Kidney (tissue), 22 donors: ENCODE measurements at places on chromosomes 5 and 9.

- DNase-seq, result no peak
Measured at GRCh38 chr5:115558388-115558956, 13.9 kb upstream of the FEM1C start.

GRCh38 chr5:85671223-85671970 is 946.3 kb upstream of the COX7C start:
- peak; percentile 2 for DNase-seq

- no peak for DNase-seq
Measured at GRCh38 chr5:24163091-24163490, 481.7 kb downstream of the CDH10 start.

DNA sequence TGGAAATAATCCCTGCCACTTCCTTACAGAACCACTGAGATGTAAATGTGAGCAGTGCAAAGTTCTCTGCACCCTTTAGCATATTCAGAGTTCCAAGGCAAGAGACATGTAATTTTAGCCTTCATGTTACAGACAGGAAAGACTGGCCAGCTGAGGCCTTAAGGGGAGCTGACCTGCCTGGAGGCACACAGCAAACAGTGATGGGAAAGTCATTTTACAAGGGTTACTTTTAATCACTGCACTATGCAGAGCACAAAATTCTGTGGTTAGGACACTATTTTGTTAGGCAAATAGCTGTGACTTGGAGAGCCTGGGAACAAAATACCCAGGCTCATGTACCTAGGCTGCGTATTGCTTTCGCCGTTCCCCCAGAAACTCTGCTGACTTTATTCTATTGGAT is 30.2 kb upstream of the TNIP1 start:
- no peak for DNase-seq

GRCh38 chr9:94895668-94896067 is 169.2 kb downstream of the AOPEP start:
- no peak for DNase-seq

DNA sequence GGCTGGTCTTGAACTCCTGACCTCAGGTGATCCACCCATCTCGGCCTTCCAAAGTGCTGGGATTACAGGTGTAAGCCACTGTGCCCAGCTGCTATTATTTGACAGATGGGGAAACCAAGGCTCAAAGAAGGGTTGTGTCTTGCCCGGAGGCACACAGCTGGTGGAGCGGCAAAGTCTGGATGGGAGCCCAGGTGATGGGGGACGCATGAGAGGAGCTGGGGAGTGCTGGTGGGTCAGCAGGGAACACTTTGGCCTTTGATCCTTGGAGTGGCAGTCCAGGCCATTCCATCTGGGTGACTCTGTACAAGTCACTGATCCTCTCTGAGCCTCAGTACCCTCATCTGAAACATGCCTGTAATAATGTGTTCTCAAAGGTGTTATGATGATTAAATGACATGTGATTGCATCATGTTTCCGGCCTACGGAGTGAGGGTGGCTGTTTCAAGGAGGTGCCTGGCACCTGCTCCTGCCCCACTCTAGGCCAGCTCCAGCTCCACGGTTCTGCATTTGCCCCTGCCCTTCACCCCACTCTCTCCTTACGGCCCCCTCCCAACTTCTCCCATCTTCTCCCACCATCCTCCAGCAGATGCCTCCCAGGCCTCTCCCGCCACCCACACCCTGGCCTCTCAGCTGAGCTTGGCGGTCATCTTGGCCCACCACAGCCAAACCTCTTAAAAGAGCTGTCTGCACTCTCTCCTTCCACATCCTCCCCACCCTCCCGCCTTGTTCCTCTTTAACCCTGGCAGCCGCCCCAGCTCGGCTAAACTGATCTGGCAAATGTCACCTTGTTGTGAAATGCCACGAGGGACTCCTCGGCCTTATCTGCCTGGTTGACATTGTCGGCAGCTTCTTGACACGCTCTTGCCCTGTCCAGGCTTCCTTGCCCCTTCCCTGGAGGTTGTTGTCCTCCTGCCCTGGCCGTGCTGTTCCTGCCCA is 5.5 kb upstream of the DBN1 start:
- peak; percentile 16 for DNase-seq

GRCh38 chr5:171388816-171389168 is 1.1 kb downstream of the NPM1 start:
- DNase-seq, result no peak

DNA sequence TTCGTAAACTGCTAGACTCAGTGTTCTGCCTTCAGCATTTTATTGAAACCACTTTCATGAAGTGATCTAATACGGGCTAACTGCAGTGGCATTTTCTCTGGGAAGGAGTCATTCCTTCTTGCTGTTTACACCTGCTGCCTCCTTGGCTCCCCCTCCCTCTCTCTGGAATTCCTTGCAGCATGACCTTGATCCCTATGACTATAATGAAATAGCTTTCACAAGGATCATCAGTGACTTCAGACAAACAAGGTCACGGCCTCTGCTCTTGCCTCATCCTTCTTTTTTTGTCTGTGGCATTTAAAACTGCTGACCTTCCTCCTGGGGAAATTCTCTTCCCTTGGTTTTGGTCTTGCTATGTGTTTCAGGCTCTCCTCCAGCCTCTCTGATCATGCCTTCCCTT is 90.2 kb downstream of the ZNF462 start:
- DNase-seq, result no peak

DNA sequence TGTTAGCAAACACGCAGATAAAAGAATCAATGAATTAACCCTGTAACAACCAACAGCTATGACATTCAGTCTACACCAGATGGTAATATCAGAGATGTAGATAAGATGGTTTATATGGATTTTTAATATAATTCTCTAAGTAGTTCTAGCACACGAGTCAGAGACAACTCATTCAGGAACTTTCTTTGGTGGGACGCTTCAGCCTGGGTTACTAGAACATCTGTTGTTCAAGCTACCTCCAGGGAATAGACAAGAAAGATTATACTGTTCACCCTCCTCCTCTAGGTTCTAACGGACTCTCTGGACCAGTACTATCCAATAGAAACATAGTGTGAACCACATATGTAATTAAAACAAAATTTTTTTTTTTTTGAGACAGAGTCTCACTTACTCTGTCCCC is 73.8 kb downstream of the RAPGEF1 start:
- no peak for DNase-seq

GRCh38 chr9:126088336-126088735 is 238.3 kb upstream of the MVB12B start:
- DNase-seq, result peak; percentile 3

GRCh38 chr5:90488791-90489190 is 14.1 kb downstream of the POLR3G start:
- DNase-seq, result no peak

- no peak for DNase-seq
Measured at GRCh38 chr5:8686707-8687106, 817.8 kb downstream of the MTRR start.

DNA sequence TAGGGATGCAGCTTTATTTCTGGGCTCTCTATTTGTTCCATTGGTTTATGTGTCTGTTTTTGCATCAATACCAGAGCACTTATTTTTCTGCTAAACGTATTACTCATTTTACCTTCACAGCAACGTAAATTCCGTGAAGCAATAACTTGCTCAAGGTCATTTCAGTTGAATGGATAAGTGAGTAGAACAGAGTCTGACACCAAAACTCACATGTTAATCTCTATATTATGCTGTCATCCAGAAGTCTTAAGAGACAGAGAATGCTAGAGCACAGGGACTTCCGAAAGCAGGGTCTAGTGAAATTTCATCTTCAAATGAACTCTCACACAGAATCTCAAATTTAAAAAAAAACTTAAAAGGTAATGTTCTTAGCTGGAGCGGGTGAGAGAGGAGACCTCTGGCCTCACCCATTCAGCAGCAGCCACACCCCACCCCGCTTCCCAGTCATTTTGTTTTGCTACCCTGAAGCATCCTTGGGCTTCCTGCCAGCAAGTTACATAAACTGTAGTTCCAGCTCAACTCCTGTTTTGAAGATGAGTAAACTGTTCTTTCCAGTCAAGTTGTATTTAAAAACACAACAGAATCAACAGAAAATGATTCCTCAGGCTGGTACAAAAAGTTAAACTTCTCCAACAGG is 69.3 kb downstream of the TRIM36 start:
- no peak for DNase-seq

- peak; percentile 79 for DNase-seq
Measured at GRCh38 chr5:172380987-172381643, 73.2 kb downstream of the SH3PXD2B start.

DNA sequence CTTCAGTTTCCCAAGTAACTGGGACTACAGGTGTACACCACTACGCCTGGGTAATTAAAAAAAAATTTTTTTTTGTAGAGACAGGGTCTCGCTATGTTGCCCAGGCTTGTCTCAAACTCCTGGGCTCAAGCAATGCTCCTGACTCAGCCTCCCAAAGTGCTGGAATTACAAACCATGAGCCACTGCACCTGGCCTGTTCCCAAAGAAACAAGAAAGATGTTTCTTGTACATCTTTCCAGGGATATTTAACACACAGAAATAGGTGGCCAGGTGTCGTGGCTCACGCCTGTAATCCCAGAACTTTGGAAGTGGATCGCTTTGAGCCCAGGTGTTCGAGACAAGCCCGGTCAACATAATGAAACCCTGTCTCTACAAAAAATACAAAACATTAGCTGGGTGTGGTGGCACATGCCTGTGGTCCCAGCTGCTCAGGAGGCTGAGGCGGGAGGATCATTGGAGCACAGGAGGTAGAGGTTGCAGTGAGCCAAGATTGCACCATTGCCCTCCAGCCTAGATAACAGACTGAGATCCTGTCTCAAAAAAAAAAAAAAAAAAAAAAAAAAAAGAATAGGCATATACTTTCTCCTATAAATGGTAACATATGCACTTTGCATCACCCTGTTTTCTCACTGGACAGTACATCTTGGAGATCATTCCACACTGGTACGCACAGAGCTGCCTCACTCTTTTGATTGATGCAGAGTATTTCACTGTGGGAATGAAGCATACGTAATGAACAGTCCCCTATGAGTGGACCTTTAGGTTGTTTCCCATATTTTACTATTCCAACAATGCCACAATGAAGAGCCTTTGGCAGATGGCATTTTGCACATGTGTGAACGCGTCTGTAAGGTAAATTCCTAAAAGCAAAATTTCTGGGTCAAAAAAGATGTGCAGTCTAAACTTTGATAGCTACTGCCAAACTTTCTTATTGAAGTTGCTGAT is 2.0 kb upstream of the GRHPR start:
- no peak for DNase-seq

DNA sequence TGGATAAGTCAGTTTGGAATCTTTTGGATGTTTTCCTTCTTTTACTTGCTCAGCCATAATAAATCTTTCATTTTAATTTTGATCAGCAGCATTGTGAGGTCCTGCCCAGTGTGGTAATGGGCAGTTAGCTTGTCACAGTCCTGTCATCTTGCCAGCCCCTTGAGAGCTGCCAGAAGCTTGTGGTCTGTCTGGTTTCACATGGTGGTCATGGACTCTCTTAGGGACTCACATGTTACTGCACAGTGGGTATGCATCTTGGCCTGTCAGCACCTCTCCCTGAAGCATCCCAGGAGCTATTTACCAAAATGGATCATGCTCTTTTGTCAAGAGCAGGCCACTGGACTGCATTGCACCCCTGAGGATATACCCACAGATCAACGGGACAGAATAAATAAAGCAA is 60.3 kb downstream of the DAPK1 start:
- DNase-seq, result no peak

DNA sequence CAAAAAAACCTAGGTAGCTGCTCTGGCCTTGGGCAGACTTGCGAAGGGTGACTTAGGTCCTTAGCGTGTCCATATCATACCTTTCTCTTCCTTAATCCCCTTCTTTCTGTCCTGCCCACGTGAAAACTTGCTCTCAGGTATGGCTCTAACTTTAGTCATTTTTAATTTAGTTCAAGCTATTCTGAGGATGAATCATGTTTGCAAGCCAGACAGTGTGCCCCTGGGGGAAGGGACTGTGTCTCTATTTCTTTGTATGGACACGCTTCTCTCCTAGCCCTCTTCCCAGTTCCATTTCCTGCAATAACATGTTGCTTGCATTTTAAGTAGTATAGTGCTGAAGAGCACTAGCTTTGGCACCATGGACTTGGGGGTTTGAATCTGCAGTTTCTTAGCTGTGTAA is 120.6 kb downstream of the PTTG1 start:
- no peak for DNase-seq

DNA sequence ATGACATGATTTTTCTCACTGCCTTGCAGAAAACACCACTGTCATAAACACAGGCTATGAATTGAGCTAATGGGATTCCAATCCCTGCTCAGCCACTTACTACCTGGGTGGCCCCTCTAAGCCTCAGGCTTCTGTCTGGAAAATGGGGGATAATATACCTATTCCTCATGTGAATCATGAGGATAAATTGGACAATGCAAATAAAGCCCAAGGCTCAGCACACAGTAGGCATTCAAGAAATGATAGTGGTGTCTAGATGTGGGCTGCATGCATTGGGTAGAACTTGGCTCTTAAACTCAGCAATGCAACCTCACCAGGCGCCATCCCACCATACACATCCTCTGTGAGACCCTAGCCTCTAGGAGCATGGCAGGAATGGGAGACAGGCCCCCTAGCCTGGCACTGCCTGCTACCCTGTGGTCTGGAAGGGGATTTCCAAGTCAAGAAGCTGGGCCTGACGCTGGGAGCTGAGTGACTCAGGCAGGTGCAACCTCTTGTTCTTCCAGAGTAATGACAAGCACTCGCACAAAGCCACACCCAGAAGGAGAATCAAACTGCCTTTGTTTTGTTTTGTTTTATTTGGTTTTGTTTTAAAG is 2.3 kb upstream of the TNIP1 start:
- DNase-seq, result no peak

GRCh38 chr9:92713528-92713927 is 43.6 kb upstream of the IPPK start:
- no peak for DNase-seq

GRCh38 chr5:18393565-18394442 is 759.5 kb downstream of the TAF11L14 start:
- DNase-seq, result peak; percentile 75

DNA sequence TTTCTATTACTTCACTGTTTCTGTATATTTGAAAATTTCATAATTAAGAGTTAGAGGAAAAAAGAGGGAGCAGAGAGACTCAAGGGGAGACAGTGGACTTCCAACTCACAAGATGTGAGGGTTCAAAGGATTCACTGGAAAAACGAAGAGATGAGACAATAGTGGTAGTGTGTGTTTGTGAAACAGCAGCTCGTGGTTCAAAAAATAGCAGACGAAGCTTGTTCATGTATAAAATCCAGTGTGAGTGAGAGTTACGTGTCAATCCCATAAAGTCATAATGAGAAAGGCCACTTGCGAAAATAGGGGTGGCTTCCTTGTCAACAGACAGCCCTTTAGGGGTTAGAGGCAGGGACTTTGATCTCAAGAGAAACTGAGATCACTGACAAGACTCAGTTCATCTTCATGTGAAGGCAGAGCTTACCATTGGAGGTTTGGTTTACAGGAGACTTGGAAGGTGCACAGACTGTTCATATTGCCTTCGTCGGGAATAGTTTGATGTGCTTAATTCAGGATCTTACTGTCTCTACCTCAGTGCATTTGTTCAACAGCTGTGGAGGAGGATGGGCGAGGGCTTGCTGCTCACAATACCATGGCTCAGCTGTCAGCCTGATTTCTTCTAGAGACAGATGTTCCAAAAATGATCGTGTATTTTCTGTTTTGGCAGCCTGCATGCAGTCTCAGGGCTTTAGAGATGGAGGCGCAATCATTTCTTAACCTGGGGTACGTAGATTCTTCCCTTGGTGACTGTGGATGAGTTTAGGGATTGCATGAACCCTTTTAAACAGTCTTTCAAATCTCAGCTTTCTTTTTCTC is 105.7 kb upstream of the KLF9 start:
- DNase-seq, result no peak

- DNase-seq, result no peak
Measured at GRCh38 chr5:105751908-105752307, 1918.8 kb downstream of the EFNA5 start.

GRCh38 chr5:7541898-7542297 is 146.0 kb downstream of the ADCY2 start:
- no peak for DNase-seq

- DNase-seq, result no peak
Measured at GRCh38 chr9:36306471-36307306, 48.4 kb upstream of the GNE start.
